ENCODE measurements at places on chromosomes 2 and 18.

DNA sequence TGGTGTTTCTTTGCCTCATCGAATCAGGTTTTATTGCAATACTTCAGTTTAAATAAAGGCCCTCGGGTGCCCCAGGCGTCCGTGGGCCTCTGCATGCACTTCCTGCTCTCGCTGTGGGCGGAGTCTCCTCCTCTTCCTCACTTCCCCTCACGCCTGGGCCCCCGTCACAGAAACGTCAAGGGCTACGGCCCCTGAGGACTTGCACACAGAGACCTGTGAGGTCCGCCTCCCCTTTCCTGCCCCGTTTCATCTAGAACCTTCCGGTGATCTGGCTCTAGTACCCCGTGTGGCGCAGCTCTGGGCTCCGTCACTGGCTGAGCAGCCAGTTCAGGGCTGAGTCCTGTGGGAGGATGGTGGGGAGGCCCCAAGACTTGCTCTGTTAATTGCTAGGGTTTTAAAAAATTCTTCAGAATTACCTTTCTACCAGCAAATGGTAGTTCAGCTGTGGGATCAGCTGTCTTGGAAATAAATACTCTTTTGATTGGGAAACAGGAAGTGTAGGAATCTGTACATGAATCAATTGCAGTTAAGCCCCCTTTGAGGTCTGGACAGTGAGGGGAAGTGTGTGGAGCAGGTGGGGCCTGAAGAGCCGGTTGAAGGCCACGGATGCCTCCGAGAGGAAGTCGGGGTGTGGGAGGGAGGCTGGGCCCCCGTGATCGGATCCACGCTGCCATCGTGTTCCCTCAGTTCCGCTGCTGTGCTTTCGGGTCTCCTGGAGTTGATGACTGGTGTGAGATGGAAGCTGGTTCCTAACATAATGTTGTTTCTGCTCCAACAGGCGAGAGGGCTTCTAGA, 10.2 kb downstream of the NFATC1 start:
- peak; percentile 58 for DNase-seq

DNA sequence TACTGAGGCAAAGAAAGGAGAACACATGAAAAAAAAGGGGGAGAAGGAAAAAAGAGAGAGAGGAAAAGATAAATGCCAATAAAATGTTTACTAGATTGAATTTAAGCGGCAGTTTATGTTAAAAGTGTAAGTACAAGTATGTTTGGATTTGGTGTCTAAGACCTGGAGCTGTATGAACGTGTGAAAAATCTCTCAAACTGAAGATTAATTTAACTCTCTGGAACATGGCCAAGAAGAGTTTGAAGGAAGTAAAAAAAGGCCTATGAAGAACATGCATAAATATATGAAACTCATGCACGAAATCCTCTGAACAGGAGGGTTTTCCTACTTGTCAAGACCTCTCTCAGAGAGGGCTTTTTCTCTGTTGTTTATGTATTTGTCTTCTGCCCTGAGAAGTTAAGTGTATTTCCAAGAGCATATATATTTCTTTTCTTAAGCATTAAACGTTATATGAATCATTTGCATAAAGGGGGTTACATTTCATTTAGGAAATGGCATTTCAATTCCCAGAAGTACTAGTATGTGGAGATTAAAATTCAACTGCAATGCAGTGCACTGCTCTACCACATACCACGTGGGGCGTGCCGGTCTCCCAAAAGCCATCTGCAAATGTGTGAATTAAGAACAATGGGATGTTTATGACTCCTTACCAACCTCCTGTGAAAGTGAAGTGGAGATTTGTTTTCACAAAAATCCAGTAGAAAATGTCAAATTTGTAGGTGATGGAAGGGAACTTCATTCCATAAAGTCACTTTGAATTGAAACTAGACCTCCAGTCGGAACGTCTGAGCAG, 281.1 kb upstream of the TRIB2 start:
- no peak for DNase-seq

GRCh38 chr2:160394153-160394552, 99.5 kb downstream of the RBMS1 start:
- DNase-seq: no peak

- DNase-seq: no peak
These were observed 225.6 kb downstream of the CYP26B1 start for GRCh38 chr2:71922091-71922490.

DNA sequence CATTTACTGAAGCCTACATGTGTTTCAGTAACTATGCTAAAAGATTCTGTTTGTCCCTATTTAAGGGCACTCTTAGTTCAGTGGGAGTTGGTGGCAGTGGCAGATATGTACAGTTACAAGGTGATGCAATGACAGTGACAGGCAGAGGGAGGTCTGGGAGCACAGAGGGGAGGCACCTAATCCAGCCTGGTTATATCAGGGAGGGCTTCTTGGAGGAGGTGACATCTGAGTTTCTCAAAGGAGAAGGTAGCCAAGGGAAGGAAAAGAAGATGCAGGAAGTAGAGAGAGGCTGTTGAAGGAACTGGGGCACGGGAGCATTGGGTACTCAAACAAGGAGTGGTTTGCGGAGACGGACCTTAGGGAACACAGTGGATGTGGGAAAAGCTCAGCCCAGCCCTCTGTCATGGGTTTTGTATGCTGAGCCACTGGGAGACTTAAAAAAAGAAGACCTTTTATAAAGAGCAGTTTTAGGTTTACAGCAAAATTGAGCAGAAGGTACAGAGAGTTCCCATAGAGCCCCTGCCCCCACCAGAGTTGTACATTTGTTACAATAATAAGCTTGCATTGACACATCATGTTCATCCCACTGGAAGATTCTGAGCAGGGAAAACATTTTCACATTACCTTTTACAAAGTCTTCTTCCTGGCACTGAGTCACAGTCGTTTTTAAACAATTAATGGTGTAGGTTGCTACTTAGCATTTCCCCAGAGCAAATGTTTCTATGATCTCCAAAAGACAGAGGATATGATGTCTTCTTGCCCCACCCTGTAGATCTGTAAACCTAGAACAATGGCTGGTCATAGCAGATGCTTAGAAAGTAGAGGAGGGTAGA, 83.0 kb upstream of the TAF1B start:
- DNase-seq: no peak

- DNase-seq: no peak
These were observed 6.2 kb downstream of the ASTL start for GRCh38 chr2:96131813-96132745.

DNA sequence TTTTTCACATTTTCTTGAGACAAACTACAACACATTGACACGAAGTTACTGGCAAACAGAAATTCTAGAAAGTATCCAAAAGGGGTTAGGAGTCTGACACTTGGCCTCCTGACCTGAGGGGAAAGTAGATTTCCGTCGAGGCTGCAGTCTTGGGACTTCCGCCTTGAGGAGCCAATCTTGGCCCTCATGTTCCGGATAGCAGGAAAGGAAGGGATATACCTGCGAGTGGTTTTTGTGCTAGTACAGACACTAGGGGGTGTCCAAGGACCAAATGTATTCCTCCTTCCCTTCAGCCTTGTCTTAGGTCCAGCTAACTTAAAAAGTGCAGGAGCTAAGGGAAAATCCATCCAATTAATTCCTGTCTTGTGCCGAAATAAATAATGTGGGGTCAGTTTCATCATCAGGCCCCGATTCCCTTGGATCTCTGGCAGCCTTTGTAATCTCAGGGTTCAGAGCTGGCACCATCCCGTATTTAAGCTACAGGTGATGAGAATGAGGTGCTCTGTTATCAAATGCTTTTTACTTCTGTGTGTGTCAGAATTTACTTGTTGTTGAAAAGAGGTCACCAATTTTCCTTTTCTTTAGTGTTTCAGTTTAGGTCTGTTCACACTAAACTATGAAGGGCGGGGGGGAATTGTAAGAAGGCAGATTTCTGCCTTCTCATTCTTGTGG, 330.2 kb upstream of the FANCL start:
- no peak for DNase-seq

GRCh38 chr18:35490894-35491699, 6.7 kb downstream of the INO80C start:
- no peak for DNase-seq

DNA sequence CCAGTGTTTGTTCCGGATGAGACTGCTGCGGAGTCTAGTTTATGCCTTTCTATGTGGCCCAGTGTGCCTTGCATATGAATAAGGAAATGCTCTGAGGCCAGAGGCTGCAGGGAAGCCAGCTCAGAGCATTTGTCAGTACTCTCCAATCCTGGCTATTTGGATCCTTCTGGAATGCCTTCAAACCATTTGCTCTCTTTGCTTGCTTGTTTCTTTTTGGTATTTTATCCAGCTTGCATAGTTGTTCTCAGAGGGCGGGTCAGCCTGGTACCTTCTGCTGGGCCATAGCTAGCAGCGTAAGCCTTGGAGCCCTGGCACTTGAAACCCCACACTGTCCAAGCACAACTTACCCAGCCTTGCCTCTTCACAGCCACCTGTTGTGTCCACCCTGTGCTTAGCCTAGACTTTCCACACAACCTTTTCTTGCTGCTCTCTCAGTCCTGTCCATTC, 20.5 kb downstream of the CENPO start:
- DNase-seq: no peak

GRCh38 chr2:32478889-32479620, 122.2 kb downstream of the BIRC6 start:
- DNase-seq: no peak

GRCh38 chr2:178309541-178309940, 115.2 kb downstream of the OSBPL6 start:
- DNase-seq: no peak

DNA sequence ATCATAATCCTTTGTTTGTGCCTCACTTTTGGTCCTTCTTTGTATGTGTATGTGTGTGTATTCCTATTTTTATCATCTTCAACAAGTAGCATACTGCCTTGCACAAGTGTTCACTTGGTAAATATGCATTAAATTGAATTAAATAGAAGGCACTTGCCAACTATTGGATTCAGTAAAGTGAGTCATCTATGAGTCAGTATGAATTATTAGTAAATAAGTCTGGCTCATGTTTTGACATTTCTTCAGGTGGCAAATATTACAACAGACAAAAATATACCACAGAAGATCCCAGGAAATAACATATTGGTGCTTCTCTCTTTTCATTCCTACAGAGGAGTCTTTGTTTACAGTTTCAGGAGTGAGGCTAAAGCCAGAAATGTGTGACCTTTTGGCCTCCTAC, 84.1 kb downstream of the CDK15 start:
- no peak for DNase-seq

GRCh38 chr2:153005071-153005730, 286.8 kb downstream of the ARL6IP6 start:
- DNase-seq: no peak

DNA sequence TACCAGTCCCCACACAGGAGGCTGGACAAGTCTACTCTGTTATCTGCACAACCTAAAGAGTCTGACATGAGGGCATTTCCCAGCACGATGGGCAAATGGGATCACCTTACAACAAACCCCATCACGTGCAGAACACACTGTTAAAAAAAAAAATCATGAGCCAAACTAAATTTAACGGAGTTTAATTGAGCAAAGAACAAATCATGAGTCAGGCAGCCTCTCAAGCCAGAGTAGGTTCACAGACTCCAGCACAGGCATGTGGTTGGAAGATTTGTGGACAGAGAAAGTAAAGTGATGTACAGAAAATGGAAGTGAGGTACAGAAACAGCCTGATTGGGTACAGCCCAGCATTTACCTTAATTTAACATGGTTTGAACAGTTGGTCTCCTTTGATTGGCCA, 59.9 kb downstream of the KYNU start:
- DNase-seq: no peak

GRCh38 chr2:28893488-28893887, 979 bp upstream of the WDR43 start:
- no peak for DNase-seq

- no peak for DNase-seq
These were observed 2.0 kb upstream of the BOLA3 start for GRCh38 chr2:74149570-74150319.

Measured in stimulated activated CD8-positive, alpha-beta memory T cell treated with anti-CD3 and anti-CD28 coated beads, Interleukin-7, amount 100 ng/mL, for 1 hour (primary cell).